Esophagus squamous epithelium (tissue), 5 donors: ENCODE measurements at places on chromosomes 5 and 9.

- no peaks in the 10 kb centered on the region for H3K4me1 ChIP-seq
- no peaks in the 10 kb centered on the region for H3K36me3 ChIP-seq
- no peaks in the 10 kb centered on the region for H3K27me3 ChIP-seq
- H3K4me3 ChIP-seq: no peak overlapping the region
These were observed 167.4 kb downstream of the ZDHHC21 start for GRCh38 chr9:14525856-14526255.

DNA sequence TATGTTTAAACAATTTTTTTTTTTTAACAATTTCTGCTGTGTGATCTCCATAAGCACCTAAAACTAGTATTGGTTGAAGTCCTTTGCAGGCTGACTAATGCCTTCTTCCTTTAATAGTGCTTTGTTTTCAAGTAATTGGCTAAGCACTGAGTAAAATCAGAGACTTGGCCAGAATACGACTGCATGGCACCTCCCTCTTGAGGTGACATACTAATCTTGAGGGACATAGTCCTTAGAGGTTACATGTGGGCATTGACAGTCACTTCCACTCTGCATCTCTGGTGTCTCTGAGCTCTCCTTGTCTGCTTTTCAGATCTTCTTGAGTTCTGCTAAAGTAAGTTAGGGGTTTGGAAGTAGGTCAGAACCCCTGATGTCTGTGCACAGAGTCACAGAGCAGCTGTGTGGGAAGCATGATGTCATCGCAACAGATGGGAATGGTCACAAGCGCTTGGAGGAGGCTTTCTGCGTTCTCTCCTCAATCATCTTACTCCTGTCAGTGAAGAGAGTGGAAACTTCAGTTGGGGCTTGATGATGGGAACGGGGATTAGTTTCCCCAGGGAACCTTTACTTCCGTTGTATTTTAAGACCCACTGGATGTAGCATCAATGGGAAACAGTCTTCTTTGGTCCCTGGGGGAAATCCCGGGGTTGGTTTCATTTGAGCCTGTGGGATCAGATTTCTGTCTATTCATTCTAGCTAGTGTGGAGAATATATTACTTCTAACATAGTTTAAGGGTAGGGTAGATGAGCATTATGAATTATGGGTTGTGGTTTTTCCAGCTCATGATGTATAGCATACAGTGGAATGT is 136.9 kb downstream of the ARHGAP26 start:
- no peak overlapping the region for H3K4me3 ChIP-seq
- H3K4me1 ChIP-seq: no peaks in the 10 kb centered on the region
- H3K27me3 ChIP-seq: no peaks in the 10 kb centered on the region
- DNase-seq: no peak
- H3K27ac ChIP-seq: no peak overlapping the region
- no peaks in the 10 kb centered on the region for H3K36me3 ChIP-seq

DNA sequence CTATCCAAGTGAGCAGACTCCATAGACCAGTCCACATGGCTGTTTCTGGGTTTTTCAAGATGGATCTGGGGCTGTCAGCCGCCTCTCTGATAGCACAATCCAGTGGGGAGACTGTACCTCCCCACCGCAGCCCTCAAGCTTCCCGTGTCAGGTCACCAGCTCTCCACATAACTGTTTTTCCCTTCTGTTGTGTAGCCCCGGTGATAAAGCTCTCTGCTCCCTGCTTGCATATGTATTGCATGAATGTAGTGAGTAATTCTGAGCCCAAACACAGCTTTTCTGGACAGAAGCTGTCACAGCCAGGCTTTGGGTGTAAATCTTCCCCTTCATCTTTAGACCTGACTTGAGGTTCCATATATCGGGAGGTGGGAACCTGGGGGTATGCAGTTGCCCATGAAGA is 23.1 kb upstream of the CFAP157 start:
- no peaks in the 10 kb centered on the region for H3K4me1 ChIP-seq
- DNase-seq: no peak
- H3K27me3 ChIP-seq: no peaks in the 10 kb centered on the region
- no peak overlapping the region for H3K27ac ChIP-seq
- H3K4me3 ChIP-seq: no peak overlapping the region
- no peaks in the 10 kb centered on the region for H3K36me3 ChIP-seq

DNA sequence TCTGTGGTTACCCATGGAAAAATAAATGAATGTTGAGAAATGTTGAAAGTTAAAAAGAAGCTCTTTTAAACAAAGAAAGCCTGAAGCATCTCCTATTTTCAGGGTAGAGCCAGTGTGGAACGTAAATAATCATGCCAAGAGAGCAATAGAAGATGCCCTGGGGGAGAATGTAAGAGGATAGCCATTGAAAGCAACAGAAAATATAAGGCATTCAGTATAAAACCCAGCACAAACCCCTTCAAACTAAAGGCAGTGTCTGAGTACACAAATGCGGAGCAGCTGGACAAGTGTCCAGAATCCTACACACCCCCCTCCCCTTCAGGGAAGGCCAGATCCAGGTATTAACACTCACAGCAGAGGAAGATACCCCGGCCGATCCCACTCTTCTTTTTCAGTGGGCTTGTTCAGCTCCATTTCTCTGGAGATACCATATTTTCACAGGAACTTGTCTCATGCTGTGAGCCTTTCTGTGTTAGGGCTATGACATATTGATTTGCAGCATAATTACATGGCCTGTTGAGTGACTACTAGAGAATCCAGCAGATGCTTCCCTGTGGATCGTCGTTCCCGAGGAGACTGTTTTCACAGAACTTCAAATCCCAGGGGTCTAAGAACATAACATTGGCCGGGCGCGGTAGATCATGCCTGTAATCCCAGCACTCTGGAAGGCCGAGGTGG is 101.2 kb downstream of the PLK2 start:
- no peak overlapping the region for H3K4me3 ChIP-seq
- H3K36me3 ChIP-seq: no peaks in the 10 kb centered on the region
- no peaks in the 10 kb centered on the region for H3K4me1 ChIP-seq
- no peaks in the 10 kb centered on the region for H3K27me3 ChIP-seq
- no peak overlapping the region for H3K27ac ChIP-seq

DNA sequence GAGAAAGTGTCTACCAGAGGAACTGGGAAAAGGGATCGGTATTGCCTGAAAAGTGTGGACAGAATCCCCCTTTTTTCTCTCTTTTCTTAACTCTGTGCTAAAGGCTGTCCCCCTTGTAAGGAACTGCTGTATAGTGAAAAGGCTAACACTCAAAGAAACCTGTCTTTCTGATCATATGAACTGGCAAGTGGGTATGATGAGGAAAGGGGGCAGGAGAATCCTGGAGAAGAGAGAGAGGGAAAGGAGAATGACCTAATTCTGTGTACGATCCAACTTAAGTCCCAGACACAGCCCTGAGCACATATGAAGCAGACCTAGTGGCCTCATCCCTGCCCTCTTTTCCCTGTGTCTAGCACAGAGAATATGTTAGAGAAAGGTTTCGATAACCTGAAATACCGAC is 967 bp downstream of the ANKRD31 start:
- peaks cover 6% of the 10 kb centered on the region for H3K4me1 ChIP-seq
- no peaks in the 10 kb centered on the region for H3K36me3 ChIP-seq
- no peaks in the 10 kb centered on the region for H3K27me3 ChIP-seq

DNA sequence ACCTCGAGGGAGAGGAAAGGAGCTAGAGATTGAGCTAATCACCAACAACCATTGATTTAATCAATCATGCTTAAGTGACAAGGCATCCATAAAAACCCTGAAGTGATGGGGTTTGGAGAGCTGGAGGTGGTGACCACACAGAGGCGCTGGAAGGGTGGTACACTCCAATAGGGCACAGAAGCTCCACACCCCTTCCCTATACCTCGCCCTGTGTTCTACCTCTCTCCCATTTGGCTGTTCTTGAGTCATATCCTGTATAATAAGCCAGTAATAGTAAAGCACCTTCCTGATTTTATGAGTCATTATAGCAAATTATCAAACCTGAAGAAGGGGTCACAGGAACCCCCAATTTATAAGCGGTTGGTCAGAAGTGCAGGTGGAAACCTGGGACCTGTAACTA is 18.3 kb downstream of the ACTL7B start:
- H3K27ac ChIP-seq: peak overlapping the region; percentile 16
- no peaks in the 10 kb centered on the region for H3K27me3 ChIP-seq
- H3K4me3 ChIP-seq: no peak overlapping the region
- DNase-seq: no peak
- H3K36me3 ChIP-seq: no peaks in the 10 kb centered on the region
- H3K4me1 ChIP-seq: peaks cover 38% of the 10 kb centered on the region

GRCh38 chr5:74664551-74664950 is 20.5 kb upstream of the HEXB start:
- no peak for DNase-seq
- H3K4me3 ChIP-seq: no peak overlapping the region
- no peaks in the 10 kb centered on the region for H3K4me1 ChIP-seq
- H3K36me3 ChIP-seq: no peaks in the 10 kb centered on the region
- no peak overlapping the region for H3K27ac ChIP-seq

- H3K4me3 ChIP-seq: no peak overlapping the region
- no peaks in the 10 kb centered on the region for H3K27me3 ChIP-seq
- H3K36me3 ChIP-seq: no peaks in the 10 kb centered on the region
- no peak overlapping the region for H3K27ac ChIP-seq
- DNase-seq: no peak
- H3K4me1 ChIP-seq: peaks cover 10% of the 10 kb centered on the region
These were observed 39.1 kb downstream of the SH3RF2 start for GRCh38 chr5:145975361-145976066.

GRCh38 chr5:31967461-31967860 is 206.7 kb downstream of the GOLPH3 start:
- no peak overlapping the region for H3K4me3 ChIP-seq
- H3K36me3 ChIP-seq: no peaks in the 10 kb centered on the region
- H3K27ac ChIP-seq: no peak overlapping the region

DNA sequence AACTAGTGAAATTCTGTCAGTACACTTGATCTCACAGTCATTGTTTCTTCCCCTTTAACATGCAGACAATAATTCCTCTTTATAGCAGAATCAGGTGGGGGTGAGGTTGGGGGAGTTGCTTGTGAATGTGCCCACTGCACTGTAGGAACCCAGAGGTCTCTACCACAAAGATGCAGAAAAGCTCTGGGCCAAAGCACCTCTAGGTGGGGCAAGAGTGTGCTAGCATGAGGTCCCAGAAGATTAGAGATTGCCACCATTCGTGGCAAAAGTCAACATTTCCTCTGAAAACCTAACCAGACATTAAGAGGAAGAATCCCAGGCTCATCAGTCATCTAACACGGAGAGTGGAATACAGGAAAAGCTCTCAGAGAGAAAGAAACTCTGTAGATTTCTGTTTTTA is 74.5 kb downstream of the PTCD2 start:
- H3K4me3 ChIP-seq: no peak overlapping the region
- DNase-seq: no peak
- no peaks in the 10 kb centered on the region for H3K27me3 ChIP-seq
- no peak overlapping the region for H3K27ac ChIP-seq

GRCh38 chr5:171757853-171758535 is 27.6 kb upstream of the SMIM23 start:
- H3K36me3 ChIP-seq: no peaks in the 10 kb centered on the region
- no peaks in the 10 kb centered on the region for H3K4me1 ChIP-seq
- DNase-seq: no peak
- H3K4me3 ChIP-seq: no peak overlapping the region
- peaks cover 6% of the 10 kb centered on the region for H3K27me3 ChIP-seq
- H3K27ac ChIP-seq: no peak overlapping the region

- no peak overlapping the region for H3K27ac ChIP-seq
- H3K36me3 ChIP-seq: no peaks in the 10 kb centered on the region
- no peak overlapping the region for H3K4me3 ChIP-seq
- H3K27me3 ChIP-seq: no peaks in the 10 kb centered on the region
- DNase-seq: no peak
These were observed 202.1 kb downstream of the DEPDC1B start for GRCh38 chr5:60497706-60498500.

GRCh38 chr9:115378758-115379157 is 260.8 kb upstream of the TNC start:
- H3K4me1 ChIP-seq: peaks cover 3% of the 10 kb centered on the region
- DNase-seq: no peak
- no peak overlapping the region for H3K27ac ChIP-seq

DNA sequence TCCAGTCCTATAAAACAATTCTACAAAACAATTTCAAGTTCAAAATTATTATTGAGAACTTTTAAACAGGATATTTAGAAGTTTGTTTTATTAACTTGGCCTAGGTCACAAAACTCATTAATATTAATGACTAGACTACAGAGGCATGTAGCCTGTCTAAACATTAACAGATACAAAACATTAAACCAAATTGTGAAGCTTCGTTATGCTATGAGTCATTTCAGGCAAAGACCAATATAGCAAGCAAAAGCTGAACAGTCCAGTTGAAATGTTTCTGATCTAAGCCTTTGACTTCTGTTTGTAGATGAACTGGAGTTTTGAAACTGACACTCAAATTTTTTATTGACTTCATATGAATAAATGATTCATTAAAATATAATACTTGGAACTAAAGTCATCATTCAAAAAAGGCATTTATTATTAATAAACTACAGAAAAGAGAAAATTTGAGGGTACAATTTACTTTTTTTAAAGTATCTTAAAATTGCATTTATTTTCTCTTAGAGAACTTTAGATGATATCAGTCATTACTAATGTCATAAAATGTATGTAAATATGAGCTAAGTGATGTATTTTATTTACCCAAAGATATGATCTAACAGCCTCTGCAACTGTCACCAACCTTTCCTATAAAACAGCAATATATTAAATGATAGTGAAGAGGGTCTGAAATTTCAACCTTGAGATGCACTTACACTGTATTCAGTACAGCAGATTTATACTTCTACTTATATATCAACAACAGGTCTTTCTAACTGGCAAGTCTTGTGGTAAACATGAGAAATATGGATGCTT is 188.8 kb downstream of the COMMD10 start:
- no peak overlapping the region for H3K4me3 ChIP-seq
- no peaks in the 10 kb centered on the region for H3K36me3 ChIP-seq
- H3K27me3 ChIP-seq: no peaks in the 10 kb centered on the region
- DNase-seq: no peak

GRCh38 chr9:138066049-138066448 is 188.5 kb downstream of the CACNA1B start:
- no peaks in the 10 kb centered on the region for H3K4me1 ChIP-seq
- H3K27me3 ChIP-seq: no peaks in the 10 kb centered on the region
- no peak overlapping the region for H3K4me3 ChIP-seq
- no peak for DNase-seq

- no peak for DNase-seq
- peaks cover 75% of the 10 kb centered on the region for H3K4me1 ChIP-seq
- H3K36me3 ChIP-seq: no peaks in the 10 kb centered on the region
- H3K4me3 ChIP-seq: no peak overlapping the region
- H3K27ac ChIP-seq: peak overlapping the region; percentile 89
These were observed 73.8 kb downstream of the DAB2IP start for GRCh38 chr9:121725008-121725775.
